ENCODE measurements at places on chromosomes 2 and 18.

- no peak for DNase-seq
Observed at GRCh38 chr2:120503793-120504571, 158.0 kb downstream of the INHBB start.

GRCh38 chr2:79097843-79098242, 10.1 kb upstream of the REG1B start:
- no peak for DNase-seq

DNA sequence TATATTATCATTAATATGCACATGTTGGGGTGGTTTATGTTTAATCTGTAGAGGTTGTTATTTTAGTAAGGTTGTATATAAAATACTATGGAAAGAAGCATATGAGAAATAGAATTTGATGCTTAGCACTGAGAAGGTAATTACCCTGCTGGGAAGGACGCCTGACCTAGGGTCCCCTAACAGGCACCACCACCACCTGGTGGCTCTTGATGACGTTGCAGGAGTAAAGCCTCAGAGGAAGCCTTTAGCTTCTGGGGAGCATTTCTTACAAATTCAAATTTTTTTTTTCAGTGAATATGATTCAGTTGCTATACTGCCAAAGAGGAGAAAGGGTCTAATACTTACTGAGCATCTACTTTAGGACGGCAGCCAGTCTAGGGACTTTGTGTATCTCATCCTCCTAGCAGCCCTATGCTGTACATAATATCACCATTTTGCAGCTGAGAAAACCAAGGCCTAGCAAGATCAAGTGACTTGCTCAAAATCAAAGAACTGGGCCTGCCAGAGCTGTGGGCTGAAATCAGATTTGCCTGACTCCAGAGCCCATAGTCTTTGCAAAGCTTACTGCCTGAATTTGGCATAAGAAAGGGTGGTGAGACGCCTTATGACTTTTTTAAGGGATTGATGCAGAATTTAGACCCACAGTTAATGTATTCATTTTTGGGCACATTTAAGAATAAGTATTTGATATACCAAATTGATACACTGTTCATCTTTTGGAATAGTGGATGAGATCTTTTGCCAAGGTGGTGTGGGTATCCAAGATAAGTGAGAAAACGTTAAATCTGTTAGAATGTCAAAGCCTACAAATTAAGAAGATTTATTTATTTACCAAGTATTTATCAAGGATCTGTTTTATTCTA, 78.8 kb upstream of the GAREM1 start:
- DNase-seq: no peak

- no peak for DNase-seq
Observed at GRCh38 chr18:70181015-70181414, 24.5 kb downstream of the RTTN start.

DNA sequence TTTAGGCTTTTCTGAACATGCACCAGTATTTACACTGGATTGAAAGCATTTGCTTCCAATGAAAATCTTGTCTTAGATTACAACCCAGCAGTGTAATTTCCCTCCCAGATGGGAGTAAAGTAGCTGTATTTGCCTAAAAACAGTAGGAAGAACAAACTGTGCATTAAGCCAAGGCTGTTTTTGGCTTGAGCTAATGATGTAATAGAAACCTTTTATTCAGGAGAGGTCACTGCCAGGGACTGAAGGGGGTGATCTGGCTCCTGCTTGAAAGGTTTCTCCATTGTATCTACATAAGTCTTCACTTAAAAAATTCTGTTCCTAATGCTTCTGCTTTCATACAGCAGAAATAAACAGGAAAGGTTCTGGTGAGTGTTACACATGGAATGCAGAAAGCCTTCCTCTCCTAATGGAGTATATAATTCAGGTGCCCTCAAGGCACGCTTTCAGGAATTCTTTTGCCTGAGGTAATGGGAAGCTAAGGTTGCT, 74.4 kb downstream of the MEIS1 start:
- DNase-seq: no peak

GRCh38 chr2:240869956-240870875, 1.6 kb downstream of the AGXT start:
- DNase-seq: no peak

- no peak for DNase-seq
Observed at GRCh38 chr2:214069254-214069653, 341.6 kb upstream of the VWC2L start.
